Dermis blood vessel endothelial cell (primary cell): ENCODE measurements at places on chromosomes 6 and 20. TPM values are rescaled to one million over a fixed set of nuclear protein-coding genes. Genes with fewer than 3 reads are reported as not detected.

Gene PAK5
- total RNA-seq: under 0.01 TPM in 1 of 2 replicates, not detected in the other

Gene PI16
- not detected in 2 replicates for total RNA-seq

Gene DYNLRB1
- total RNA-seq: 29.6 and 36.9 TPM in 2 replicates

Gene RSPH9
- total RNA-seq: 0.23 and 0.34 TPM in 2 replicates

Gene NOX3
- total RNA-seq: not detected in 2 replicates

Gene GFOD1
- total RNA-seq: 40.1 and 41.7 TPM in 2 replicates

Gene BPIFB4
- not detected in 2 replicates for total RNA-seq

Gene F13A1
- not detected in 2 replicates for total RNA-seq

Gene TRIM40
- total RNA-seq: not detected in 2 replicates

Gene PPP1R16B
- 247 and 304 TPM in 2 replicates for total RNA-seq

Gene RHAG
- total RNA-seq: not detected in 2 replicates
